ENCODE measurements at places on chromosomes 6 and 20.

DNA sequence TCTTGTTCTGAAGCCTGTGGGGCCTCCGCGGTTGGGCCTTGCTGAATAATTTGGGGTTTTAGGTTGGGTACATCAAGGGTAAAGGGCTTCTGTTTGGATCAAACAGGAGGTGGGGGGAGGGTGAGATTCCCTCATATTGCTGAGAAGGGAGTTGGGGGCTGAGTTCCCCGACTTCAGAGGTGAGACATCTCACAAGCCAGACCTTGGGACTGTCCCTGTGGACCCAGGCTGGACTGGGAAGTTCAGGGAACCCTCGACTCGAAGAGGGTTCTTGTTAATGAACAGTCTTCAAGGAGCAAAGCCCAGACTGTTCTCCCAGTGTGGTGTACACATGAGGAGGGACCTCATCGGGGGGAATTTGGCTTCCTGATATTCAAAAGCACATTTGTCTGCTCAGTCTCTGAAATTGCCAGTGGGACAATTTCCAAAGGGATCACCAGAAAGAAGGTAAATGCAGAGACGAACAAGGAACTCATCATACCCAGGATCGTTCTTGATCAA lies 118.5 kb downstream of the SYCP2 start:
- no peak for DNase-seq

DNA sequence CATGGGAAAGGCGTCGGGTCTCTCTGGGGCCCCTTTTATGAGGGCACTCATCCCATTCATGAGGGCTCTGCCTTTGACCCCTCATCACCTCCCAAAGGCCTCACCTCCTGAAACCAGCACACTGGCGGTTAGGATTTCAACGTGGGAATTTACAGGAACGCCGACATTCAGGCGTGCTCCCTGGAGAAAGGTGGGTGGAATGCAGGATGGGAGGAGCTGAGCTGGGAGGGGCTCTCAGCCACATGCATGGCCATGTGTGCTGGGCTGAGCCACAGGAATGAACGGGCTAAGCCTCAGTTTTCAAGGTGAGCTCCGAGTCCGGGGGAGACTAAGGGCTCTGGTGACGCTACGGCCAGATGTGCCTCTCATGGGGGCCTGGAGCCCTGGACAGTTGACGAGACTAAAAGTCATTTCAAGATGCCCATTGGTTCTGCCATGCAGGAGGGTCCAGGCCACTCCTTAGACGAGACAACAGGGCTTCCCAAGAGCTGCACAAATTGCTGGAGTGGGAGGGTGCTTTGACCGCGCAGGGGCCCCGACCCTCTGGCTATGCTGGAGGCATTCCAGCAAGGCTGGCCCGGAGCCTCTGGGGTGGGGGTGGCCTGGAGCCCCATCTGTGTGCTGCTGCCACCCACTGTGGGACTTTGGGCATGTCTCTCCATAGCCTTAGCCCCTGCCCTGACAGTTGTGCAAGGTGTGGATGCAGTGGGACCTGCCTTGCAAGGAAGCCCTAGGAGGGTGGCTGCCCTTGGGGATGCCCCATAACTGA lies 3.8 kb upstream of the ARFGAP1 start:
- no peak for DNase-seq

DNA sequence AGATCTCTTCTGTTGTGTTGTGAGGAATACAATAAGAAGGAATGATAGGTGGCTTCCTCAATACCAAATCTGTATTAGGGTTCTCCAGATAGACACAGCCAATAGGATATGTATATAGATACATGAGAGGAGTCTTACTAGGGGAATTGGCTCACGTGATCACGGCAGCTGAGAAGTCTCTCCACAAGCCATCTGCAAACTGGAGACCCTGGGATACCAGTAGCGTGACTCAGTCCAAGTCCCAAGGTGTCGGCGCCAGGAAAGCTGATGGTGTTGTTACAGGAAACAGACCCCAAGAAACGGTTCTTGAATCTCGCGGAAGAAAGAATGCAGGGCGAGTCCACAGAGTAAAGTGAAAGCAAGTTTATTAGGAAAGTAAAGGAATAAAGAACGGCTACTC lies 61.4 kb downstream of the SYTL3 start:
- no peak for DNase-seq

GRCh38 chr6:159529934-159530333 lies 163.1 kb downstream of the SOD2 start:
- no peak for DNase-seq

GRCh38 chr20:33771938-33772337 lies 39.2 kb upstream of the CHMP4B start:
- DNase-seq, result no peak

DNA sequence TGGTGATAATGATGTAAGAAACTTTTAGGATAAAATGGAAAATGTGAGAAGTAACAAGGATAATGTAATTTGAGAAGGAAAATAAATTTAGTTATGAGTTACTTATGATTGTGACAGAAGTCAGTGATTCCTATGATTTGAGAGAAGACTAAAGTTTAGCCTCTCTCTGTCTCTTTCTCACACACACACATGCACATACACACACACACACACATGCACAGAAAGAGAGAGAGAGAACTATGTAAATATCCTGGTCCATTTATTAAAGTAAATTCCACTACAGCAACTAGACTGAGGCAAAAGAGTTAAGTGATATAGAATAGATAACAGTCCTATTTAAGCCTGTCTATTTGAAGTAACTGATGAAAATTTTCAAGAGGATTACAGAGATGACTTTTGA lies 375.2 kb downstream of the CD109 start:
- DNase-seq, result no peak

DNA sequence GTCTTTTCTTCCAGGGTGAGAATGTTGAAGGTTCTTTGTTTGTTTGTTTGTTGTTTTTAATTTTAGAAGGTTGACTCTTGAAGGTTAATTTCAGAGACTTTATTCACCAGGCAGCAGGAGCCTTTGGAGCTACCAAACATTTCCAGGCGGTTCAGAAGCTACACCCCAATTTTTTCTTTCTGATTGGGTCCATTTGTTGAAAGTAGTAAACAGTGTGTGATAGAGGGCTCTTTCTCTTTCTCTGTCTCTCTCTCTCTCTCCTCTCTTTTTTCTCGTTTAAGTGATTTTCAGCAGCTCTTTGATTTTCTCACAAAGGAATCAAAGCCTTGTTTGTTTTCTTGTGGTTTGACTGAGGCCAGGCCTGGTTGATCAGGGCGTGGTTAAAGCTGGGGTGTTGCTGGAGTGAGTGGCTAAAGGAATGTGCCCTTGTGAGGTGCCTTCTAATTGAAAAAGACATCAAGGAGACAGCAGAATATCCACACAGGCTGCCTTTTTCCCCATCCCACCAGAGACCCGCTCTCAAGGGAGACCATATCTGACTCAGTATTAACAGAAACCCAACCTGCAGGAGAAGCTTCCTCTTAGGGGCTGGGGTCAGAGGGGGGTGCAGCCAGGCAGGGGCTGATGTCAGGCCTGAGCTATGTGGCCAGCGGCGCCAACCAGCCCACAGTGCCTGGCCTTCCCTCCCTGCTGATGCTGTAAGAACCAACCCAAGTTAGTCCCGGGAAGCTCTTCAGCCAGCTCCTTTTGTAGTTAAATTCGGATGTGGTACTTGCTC lies 40.4 kb upstream of the NAA20 start:
- no peak for DNase-seq

DNA sequence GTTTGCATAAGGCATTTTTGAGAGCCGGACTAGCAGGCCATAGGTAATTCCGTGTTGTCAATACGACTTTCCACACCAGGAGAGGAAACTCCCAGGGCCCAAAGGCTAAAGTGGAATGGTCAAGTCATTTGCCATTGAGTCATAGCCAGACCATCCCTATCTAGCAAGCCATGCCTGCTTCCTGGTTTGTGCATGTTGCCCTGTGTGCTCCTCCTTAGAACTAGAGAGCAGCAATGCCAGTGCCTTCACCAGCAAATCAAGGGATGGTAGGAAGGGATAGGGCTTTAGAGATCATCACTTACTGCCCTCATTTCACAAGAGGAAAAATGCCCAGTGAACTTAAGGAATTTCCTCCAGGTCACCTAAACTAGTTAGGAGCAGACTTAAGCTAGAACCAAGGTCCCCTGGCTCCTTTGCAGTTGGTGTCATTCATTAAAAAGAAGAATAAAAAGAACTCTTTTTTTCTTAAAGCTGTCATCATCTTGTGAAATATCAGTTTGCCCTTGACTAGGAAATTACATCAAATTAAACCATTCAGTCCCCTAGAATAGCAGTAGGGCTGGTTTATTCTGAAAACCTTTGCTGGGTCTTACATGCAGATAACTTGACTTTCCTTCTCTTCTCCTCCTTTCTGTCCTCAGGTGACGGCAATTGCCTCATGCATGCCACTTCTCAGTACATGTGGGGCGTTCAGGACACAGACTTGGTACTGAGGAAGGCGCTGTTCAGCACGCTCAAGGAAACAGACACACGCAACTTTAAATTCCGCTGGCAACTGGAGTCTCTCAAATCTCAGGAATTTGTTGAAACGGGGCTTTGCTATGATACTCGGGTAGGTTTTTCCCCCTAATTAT lies 7.4 kb downstream of the TNFAIP3 start:
- no peak for DNase-seq

DNA sequence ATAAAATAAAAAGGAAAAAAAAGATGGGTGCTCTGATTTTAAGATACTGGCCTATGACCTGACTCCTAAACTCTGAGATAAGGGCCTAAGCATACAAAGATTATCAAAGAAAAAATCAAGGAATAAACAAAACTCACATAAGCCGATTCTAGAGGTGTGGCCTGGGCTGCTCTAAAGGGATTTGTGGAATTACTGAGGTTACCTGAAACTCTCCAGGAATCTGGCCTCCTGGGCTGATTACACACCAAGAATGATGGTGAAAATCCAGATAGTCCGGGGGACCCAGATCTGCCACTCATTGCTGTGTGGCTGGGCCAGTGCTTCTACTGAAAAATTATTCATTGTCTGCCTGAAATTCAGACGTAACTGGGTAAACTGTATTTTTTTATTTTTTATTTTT lies 122.7 kb upstream of the RNF24 start:
- no peak for DNase-seq

DNA sequence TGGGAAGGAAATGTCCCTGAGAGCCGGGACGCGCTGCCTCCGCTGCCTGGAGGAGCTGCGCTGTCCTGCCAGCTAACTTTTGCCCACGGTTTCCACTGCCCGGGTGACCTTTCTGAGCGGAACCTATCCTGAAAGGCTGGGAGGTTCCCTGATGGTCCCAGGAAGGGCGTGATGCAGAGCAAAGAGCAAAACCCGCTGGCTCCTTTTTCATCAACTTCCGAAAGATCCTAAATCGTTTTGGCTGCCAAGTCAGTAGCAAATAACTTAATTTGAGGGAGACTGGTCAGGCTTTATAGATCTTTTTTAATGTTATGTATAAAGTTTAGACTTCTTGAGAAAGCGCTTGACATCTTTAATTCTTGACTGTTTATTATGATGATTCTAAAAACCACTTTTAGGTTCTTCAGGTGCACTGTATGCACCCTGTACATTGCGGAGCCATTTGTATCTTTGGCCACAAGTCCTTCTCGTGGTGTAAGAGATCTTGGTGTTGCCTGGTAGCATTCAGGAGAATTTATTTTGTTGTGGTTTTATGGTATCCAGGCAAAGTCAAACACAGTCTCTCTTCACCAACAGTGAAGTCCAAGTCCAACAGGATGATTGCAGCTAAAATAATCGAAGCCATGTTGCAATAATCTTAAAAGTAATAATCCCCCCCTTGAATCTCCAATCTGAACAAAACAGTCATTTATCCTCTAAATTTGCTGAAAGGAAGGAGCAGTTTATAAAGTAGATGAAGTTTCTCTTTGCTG lies at the start of gene SYNE1:
SYNE1 (minus strand) TSS at position 67 of the 752 bp plus-strand sequence. CDS start 9,031 bp downstream, outside the sequence.
- DNase-seq, result no peak

DNA sequence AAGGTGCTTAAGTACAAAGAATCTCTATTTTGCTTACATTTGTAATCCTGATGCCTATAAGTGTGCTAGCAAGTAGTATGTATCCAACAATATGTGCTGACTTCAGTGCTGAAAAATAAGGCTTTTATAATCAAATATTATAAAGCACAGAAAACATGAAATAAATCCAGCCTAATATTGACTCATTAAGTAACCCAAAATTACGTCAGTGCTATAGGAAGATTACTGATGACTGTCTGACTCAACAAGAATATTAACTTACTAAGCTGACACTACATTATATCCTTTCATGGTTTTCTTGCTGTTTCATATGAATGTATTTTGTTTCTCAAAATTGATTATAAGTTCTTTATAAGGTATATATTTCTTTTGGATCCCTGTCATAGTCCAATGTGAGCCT lies 76.1 kb downstream of the ME1 start:
- no peak for DNase-seq

GRCh38 chr6:53864781-53865180 lies 70.0 kb downstream of the LRRC1 start:
- DNase-seq, result no peak

GRCh38 chr20:14341801-14342200 lies 4.4 kb upstream of the FLRT3 start:
- no peak for DNase-seq

DNA sequence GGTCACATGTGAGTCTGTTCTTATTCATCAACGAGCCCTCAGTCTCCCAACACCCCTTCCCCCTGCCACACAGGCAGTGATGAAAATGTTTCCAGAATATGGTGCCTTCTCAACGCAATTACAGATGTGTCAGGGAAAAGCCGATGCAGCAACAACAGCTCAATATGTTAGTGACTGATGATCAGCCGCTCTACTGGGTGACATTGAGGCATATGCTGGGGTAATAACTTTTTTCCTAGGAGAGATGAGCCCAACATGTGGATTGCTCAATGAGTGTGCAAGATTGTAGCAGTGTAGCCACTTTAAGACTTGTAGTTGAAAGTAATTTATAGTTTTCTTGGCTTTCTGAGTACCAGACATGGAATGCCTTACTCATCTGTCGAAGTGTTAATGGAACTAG lies 49.4 kb downstream of the DTD1 start:
- no peak for DNase-seq

DNA sequence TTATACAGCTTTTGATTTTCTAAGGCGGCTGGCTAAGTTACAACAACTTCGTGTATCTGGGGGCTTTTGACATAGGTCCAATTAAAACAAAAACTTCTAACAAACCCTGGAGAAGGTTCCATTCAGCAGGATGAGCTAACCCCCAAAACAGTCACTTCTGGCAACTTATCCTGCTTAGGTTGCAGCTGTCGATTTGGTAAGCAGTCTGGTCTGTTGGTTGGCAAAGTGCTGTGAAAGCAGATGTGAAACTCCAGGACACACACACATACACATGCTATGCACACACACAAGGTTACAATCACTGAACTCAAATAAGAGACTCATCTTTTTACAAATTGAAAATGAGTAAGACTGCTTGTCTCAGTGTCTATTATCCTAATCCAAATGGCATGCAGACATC lies 119.0 kb upstream of the STMND1 start:
- DNase-seq, result no peak

GRCh38 chr6:4658486-4658885 lies 117.7 kb upstream of the CDYL start:
- DNase-seq, result no peak

DNA sequence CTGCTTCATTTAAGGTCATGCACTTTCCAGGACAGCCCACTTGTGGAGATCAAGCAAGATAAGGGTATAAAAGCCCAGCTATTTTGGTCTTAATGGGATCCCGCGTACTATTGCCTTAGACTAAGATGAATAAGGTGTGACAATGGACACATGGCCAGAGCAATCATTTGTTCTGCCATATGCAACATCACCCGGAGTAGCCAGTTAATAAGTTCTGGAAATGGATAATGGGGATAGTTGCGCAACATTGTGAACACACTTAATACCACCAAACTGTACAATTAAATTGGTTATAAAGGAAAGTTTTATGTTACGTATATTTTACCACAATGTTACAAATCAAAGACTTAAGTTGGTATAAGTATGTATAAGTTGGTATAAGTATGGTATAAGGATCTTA lies 674.5 kb downstream of the HDGFL1 start:
- no peak for DNase-seq

Data from activated gamma-delta T cell treated with Interleukin-2 at 50 U/mL for 16 hours (primary cell).